Fibroblast of skin of right biceps (primary cell): ENCODE measurements at places on chromosomes 12 and 14.

- DNase-seq = no peak
Measured at GRCh38 chr14:94945615-94946014, 175.7 kb upstream of the GSC start.

DNA sequence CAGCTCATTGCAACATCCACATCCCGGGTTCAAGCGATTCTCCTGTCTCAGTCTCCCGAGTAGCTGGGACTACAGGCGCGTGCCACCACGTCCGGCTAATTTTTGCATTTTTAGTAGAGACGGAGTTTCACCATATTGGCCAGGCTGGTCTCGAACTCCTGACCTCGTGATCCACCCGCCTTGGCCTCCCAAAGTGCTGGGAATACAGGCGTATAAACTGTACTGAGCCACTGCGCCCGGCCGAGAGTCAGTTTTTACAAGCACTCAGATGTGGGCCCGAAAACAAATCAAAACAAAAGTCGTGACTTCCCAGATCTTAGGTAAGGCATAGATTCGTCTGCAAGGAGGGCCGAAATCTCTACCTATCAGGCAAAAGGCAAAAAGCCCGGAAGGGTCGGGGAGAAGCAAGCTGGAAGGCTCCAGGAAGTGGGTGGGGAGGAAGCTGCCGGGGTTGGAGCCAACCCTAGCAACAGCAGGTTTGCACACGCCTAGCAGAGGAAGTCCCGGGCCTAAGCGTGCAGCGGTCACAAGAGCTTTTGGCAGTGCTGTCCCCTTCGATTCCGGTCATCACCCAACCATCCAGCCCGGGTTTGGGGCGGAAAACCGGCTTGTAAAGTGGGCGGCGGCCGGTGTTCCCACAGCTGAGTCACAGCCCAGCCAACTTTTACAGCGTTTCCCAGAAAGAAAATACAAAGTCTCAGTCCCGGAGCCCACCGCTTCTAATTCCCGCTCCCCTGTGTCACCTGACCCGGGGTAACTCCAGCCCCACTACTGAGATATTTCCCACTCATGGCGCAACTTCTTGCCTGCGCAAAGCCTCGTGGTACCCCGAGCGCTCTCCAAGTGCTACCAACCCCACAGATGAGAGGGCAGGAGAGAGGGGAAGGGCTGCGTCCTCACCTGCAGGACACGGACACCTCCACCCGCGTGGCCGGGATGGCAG, 583 bp downstream of the CPNE8 start:
- peak; percentile 40 for DNase-seq

- DNase-seq = no peak
Measured at GRCh38 chr12:68803948-68804656, 3.9 kb upstream of the MDM2 start.

GRCh38 chr14:81801921-81802320, 268.3 kb upstream of the SEL1L start:
- no peak for DNase-seq
